ENCODE measurements at places on chromosomes 7 and 10. TPM values are rescaled to one million over a fixed set of nuclear protein-coding genes. Genes with fewer than 3 reads are reported as not detected.

- peaks cover 16% of the 10 kb centered on the region for H3K4me1 ChIP-seq
- no peak for DNase-seq
- no peaks in the 10 kb centered on the region for H3K36me3 ChIP-seq
- H3K4me3 ChIP-seq = no peak overlapping the region
- H3K27me3 ChIP-seq = peaks cover 7% of the 10 kb centered on the region
Measured at GRCh38 chr10:131553121-131553520, 241.6 kb upstream of the TCERG1L start.

Gene MRC1
- 13.4 TPM for total RNA-seq

Gene PAX4
- total RNA-seq = not detected

Gene FBXO24
- 0.80 TPM for total RNA-seq

DNA sequence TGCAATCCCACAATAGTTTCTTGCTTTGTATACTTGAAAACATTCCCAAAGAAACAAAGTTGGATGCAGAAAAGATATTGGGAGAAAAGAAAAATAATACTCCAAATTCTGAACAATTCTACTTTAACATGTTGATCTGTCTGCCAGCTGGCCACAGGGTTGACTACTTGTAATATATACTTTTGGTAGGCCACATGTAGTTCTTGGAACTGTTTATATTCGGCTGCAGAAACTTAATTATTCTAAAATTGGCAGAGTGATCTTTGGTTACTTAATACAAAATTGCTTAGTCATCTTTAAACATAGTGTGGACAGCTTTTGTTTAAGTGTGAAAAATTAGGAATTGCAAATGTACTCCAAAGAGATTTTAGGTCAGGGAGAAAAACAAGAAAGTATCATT, 76.0 kb downstream of the CALD1 start:
- no peaks in the 10 kb centered on the region for H3K36me3 ChIP-seq
- peak; percentile 88 for DNase-seq
- no peak overlapping the region for H3K4me3 ChIP-seq
- peaks cover 16% of the 10 kb centered on the region for H3K4me1 ChIP-seq
- H3K27me3 ChIP-seq = no peaks in the 10 kb centered on the region

Gene NXPH1
- not detected for total RNA-seq

GRCh38 chr7:143199040-143199439, 15.8 kb downstream of the TAS2R39 start:
- H3K27me3 ChIP-seq = no peaks in the 10 kb centered on the region
- H3K4me3 ChIP-seq = no peak overlapping the region
- DNase-seq = no peak
- no peak overlapping the region for H3K27ac ChIP-seq
- no peaks in the 10 kb centered on the region for H3K4me1 ChIP-seq

DNA sequence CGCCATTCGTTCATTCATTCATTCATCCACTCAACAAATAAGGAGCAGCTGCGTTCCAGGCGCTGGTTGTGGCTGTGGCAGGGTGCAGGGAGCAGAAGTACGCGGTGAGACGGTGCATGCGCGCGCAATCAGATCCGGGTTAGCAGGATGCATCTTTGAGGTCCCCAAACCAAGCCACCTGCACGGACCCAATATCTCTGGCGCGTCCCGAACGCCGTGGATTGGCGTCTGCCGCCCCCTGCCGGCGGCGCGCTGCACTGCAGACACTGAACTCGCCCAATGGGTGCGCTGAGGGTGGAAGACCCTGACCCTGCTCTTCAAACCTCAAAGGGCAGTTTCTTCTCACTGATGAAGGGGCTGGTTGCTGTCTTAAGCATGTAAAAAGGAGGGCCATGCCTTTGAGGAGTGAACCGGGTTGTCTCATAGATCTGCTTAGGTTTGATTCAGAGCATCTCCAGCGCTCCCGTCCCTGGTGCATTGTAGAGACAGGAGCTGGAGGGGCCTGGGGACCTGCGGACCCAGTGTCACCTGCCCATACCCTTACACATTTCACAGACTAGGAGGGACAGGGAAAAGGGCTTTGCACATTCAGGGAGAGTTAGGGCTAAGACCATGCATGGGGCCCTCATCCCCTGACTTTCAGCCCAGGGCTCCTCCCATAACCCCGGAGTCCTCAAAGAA, 102.5 kb downstream of the RAMP3 start:
- DNase-seq = peak; percentile 31
- peaks cover 10% of the 10 kb centered on the region for H3K27me3 ChIP-seq
- no peaks in the 10 kb centered on the region for H3K36me3 ChIP-seq
- no peak overlapping the region for H3K27ac ChIP-seq
- H3K4me3 ChIP-seq = no peak overlapping the region

DNA sequence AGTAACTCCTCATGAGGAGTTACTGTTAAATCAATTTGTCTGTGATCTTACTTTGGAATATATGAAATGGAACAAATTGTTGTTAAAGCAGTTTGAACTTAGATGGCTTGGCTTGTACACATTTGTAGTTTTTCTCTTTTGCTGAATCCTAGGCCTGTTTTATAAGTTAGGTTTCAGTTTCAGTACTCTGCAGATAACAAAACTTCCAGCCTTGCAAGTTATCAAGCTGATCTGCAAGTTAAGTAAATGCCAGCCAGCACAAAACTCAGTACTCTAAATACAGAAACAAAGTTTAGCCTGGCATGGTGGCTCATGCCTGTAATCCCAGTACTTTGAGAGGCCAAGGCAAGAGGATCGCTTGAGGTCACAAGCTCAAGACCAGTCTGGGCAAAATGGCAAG, 25.0 kb upstream of the PAXIP1 start:
- no peak overlapping the region for H3K27ac ChIP-seq
- H3K4me3 ChIP-seq = no peak overlapping the region
- DNase-seq = peak; percentile 24
- H3K36me3 ChIP-seq = no peaks in the 10 kb centered on the region

Gene UPK3BL2
- 2.8 TPM for total RNA-seq

DNA sequence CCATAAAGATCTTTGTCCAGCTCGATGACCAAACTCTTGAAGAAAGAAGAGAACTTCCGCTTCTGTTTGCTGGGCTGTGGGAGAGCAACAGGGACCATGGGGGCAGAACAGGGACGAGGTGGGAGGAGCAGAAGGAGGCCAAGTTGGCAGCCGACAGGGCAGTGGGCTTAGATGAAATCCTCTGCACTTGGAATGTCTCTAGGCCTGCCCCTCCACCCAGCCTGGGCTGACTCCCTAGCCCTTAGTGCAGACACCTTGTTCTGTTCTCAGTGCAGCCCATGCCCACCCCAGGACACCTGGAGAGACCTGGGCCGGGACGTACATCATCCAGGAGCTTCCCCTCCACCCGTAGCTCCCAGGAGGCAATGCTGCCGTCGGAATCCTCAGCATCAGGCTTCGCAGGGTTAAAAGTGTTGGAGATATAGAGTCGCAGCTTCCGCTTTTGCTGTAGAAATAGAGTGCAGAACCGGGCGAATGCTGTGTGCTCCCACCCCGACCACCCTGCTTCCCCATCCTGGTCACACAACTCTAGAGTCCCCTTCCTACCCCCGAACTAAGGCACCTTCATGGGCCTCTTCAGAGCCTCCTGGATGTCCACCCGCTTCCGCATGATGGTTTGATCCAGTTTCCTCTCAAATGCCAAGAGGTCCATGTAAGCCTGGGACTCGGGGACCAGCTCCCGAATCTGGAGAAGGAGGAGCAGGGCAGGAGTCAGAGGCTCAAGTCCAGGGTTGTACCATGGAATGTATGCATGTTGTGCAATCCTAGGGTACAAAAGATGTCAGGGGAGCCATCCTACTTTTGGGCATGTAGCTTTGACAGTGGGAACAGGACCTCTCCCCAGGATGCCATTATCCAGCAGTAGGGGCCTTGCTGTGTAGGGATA, 6.1 kb downstream of the SMARCD3 start:
- peaks cover 51% of the 10 kb centered on the region for H3K4me1 ChIP-seq
- peaks cover 60% of the 10 kb centered on the region for H3K36me3 ChIP-seq
- H3K27me3 ChIP-seq = peaks cover 7% of the 10 kb centered on the region
- DNase-seq = no peak

Gene ABCC2
- total RNA-seq = 1.1 TPM

Gene DNAH11
- 0.13 TPM for total RNA-seq

- H3K4me1 ChIP-seq = peaks cover 5% of the 10 kb centered on the region
- no peaks in the 10 kb centered on the region for H3K27me3 ChIP-seq
- H3K36me3 ChIP-seq = peaks cover 2% of the 10 kb centered on the region
- no peak overlapping the region for H3K4me3 ChIP-seq
- DNase-seq = no peak
Measured at GRCh38 chr10:20256969-20257368, 440.7 kb downstream of the PLXDC2 start.

DNA sequence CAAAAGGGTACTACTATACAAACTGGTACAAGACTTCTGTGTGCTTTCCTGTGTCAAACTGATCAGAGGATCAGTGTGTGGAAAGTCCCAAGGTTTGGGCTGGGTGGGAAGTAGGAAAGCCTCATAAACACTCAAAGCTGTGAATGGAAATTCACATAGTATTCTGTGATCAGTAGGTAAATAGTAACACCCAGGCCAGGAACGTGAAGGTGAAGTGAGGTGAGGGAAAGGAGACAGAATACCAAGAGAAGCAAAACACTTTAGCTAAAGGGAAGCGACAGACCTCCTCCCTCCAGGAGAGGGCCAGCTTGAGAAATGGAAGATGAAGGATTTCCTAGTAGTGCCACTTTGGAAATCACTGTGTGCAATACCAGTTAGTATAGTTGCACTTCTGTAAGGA, 451.9 kb downstream of the KCNMA1 start:
- no peak for DNase-seq
- H3K4me1 ChIP-seq = no peaks in the 10 kb centered on the region
- no peak overlapping the region for H3K27ac ChIP-seq
- no peak overlapping the region for H3K4me3 ChIP-seq

DNA sequence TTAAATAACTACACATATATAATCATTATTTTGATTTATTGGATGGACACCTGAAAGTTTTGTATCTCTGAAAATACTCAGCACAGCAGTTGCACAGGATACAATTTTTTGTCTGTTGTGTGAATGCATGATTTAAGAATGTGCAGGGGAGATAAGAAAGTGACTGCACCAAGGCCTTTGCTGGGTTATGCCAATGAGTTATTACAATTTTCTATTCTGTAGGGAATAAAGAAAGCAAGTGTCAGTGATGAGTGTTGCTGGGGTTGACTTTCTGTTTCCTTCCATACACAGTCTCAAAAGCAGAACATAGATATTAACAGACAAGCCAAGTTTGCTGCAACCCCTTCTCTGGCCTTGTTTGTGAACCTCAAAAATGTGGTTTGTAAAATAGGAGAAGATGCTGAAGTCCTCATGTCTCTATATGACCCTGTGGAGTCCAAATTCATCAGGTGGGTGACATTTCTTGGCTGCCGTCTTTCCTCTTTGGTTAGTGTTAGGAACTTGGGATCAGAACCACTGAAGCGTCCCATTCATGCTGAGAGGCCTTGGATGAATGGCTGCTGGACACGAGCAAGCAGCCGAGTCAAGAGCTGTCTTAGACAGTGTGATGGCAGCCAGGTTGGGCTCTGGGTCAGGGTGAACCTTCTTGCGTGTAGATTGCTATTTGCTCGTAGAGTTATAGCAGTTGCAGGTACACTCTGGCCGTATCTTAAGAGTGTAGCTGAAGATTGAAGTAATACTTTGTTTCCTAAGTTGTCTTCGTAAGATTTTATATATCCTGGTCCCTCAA, 92.8 kb downstream of the DOCK1 start:
- H3K4me3 ChIP-seq = no peak overlapping the region
- peaks cover 33% of the 10 kb centered on the region for H3K36me3 ChIP-seq
- no peak for DNase-seq

DNA sequence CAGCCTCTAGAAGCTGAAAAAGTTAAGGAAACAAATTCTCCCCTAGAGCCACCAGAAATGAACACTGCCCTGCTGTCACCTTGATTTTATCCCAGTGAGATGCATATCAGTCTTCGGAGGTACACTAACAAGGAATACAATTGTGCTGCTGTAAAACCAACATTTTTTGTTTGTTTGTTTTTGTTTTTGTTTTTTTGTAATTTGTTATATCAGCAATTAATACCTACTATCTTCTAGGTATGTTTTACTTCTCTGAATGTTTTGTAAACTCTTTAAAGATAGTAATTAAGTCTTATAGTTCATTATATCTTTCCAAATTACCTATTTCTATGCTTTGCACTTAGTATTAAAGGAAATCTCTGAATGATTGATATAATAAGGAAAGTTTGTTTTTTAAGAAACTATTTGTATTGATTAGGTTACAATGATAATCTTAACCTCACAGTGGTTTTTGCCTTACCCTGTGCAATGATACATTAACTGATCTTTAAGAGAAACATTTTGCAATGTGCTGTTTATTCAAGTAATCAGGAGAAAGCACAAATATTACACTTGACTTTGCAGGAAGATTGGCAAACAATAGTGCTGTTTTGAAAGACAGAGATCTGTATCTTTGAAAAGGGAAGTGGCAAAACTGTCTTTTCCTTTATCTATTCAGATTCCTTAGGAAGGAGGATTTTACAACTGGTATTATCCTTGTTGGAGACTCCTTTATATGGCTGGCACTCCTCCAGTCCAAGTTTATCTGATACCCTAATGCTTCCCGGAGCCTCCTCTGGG, 11.3 kb upstream of the HGF start:
- no peaks in the 10 kb centered on the region for H3K4me1 ChIP-seq
- H3K36me3 ChIP-seq = no peaks in the 10 kb centered on the region
- no peaks in the 10 kb centered on the region for H3K27me3 ChIP-seq
- no peak for DNase-seq
- H3K4me3 ChIP-seq = no peak overlapping the region
- no peak overlapping the region for H3K27ac ChIP-seq

GRCh38 chr10:20768843-20769242, 128.3 kb downstream of the NEBL start:
- no peaks in the 10 kb centered on the region for H3K27me3 ChIP-seq
- H3K4me3 ChIP-seq = no peak overlapping the region
- no peak overlapping the region for H3K27ac ChIP-seq
- DNase-seq = peak; percentile 71

DNA sequence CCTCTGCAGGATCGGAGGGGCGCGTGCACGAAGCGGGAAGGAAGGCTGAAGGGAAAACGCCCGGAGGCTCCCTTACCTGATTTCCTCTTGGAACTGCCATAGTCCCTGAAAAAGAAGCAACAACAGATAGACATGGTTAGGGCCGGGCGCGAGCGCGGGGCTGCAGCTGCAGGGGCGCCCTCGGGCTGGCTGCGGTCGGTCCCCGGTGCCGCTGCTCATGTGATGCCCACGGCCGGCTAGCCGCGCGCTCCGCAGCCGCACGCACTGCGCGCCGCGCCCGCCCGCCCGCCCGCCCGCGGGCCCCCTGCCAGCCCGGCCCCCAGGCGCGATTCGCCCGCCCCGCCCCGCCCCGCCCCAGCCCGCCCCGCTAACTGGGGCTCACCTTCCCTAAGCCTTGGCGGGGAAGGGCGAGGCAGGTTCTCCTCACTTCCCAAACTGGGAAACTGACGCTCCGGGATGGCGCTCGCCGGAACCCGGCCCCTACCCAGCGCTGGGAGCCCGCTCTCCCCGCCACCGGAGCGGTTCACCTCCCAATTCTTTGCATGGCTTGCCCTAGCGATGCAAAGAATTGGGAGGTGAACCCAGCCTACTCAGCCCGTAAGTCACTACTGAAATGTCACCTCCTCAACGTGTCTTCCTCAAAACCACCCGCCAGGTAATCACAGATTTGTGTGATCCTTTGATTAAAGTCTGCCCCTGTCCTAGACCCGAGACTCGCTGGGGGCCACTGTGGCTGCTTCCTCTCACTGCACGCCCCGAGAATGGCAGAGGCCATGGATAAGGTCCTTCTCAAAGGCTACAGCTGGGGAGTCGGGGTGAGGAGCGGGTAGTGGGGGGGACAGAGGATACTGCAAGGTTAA, 162.2 kb downstream of the SH3PXD2A start:
- H3K27me3 ChIP-seq = peaks cover 29% of the 10 kb centered on the region
- H3K4me1 ChIP-seq = peaks cover 40% of the 10 kb centered on the region
- peak; percentile 35 for DNase-seq

GRCh38 chr10:53009961-53010907, 237.7 kb upstream of the MBL2 start:
- no peaks in the 10 kb centered on the region for H3K27me3 ChIP-seq
- H3K27ac ChIP-seq = no peak overlapping the region
- no peak overlapping the region for H3K4me3 ChIP-seq
- H3K36me3 ChIP-seq = no peaks in the 10 kb centered on the region
- no peaks in the 10 kb centered on the region for H3K4me1 ChIP-seq
